Stimulated activated CD4-positive, alpha-beta T cell treated with anti-CD3 and anti-CD28 coated beads, TNF-alpha, amount 100 ng/mL, for 48 hours (primary cell): ENCODE measurements at places on chromosomes 7 and 10.

GRCh38 chr10:122939856-122940543 lies 14.0 kb downstream of the C10orf88 start:
- DNase-seq: no peak

- DNase-seq: no peak
These were observed 8.8 kb downstream of the DDC start for GRCh38 chr7:50556247-50556991.

DNA sequence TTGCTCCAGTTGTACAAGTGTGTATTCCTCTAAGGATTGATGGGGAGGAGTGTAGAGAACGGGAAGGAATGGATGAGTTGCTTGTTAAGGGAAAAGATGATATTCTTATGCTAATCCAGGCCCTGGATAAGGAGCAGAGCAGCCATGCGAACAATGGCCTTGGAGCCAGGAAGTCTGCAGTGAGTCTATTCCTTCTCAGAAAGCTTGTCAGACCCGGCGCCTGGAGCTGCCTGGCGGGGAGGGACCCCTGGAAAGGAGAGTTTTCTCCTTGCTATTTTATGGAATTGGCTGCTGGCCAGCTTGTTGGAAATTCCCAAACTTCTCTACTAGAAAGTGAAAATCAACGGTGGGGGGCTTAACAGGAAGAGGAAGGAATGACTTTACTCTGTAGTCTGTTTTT lies 89.1 kb downstream of the MMRN2 start:
- DNase-seq: no peak

- no peak for DNase-seq
These were observed 122.1 kb upstream of the TPK1 start for GRCh38 chr7:144957998-144958397.

DNA sequence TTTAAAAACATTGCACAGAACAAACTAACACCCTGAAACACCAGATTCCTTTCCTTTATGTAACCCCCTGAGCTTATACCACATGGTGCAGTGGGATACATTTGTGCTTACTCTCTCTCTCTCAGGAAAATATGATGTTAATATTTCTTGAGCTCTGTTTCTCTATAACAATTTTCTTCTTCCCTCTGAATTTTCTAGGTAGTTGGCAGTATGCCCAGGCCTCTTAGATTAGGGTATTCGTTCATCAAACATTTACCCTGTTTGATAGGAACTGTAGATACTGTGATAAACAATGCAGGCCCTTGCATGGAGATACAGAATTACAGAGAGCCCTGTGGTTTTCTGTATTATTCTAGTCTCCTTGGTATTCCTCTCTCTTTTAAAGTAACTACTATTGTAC lies 567.8 kb downstream of the IPMK start:
- DNase-seq: no peak

DNA sequence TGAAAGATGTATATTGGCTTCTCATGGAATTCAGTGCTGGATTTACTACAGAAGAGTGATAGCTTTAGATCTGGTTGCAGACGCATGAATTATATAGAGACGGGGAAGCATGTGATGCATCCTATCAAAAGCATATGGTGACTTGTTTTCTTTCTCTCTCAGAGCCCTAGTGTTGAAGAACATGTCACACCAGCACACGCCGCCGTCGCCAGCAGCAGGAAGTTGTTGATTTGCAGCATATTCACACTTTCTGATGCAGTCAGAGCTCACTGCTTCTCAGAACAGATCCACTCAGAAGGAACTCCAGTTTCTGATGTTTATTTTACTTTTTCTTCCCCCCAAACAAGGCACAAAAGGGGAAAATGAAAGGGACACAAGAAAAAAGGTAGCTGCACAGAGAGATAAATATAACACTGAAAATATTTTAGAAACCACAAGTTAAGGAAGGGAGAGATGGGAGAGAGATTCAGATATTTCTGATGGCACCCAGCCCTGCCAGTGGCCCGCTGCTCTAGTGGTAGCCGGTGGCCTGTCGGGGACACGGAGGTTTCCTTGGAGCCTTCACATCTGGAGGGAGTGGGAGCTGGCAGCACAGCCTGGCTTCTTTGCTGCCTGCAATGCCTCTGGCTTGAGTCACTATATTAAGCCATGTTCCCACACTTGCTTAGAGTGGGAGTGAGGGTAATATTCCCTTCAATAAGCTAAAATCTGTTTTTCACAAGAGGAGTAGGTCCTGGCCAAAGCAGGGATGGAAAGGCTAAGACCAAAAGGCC lies 123.2 kb downstream of the NRP1 start:
- DNase-seq: peak; percentile 13

GRCh38 chr7:98458090-98458875 lies 57.4 kb upstream of the BAIAP2L1 start:
- no peak for DNase-seq

DNA sequence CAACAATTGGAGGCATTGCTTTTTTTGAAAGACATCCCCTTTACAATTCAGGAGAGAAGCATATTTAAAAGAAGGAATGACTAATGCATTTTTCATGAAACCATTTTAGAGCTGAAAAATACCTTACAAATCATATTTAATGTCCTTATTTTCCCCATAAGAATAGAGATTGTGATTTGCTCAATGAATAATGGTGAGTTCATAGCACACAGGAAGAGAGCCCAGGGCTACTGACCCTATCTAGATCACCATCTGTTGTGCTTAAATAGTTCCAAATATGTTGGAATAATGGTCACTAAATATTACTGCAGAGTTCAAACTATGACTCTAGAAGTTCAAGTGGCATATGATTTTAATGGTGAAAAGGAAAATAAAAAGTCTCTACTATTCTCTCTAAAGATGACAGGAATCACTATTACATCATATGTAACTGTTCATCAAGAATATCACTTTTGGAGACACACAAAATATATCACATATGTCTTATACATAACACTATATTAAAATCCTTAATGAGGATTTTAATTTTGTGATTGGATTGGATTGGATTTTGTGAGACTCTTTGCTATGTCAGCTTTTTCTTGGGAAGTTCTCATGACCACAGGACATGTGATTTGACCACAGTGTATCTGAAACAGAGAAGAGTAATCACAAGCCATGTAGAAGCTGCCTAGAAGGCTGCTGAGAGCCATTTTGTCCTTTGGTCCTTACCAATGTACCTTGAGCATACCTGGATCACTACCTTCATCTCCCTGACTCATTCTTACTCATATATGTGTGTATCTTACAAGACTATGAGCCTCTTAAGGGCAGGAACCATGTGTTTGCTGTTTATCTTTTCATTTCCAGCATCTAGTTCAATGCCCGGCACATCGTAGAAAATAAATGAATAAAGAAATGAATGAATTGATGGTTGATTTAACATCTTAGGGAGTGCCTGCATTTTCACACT lies 26.4 kb downstream of the SLC16A9 start:
- DNase-seq: no peak

DNA sequence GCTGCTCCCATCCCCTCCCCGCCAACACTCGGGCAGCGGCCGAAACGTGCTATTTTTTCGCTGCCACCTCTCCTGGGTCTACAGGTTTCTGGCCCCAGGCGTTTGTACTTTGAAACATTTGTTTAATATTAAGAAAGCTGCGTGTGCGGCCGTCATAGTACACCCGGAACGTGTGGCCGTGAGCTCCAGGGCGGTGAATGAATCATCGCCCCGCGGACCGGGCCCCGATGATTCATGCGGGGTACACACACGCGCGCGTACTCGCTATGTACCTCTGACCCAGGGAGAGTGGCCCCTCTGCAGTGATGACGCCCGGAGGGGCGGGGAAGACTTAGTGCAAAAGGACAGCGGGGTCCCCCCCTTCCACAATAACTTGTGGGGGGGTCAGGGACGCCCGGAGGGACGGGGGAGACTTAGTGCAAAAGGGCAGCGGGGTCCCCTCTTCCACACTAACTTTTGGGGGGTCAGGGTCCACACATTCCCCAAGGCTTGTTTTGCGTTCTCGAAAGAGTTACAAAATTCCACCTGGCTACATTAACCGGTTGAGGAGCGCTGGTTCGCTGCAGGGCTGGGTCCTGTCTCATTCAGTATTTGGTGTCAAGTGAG lies 56.5 kb upstream of the PCGF5 start:
- DNase-seq: peak; percentile 41

GRCh38 chr10:11066520-11066919 lies 48.8 kb downstream of the CELF2 start:
- no peak for DNase-seq

DNA sequence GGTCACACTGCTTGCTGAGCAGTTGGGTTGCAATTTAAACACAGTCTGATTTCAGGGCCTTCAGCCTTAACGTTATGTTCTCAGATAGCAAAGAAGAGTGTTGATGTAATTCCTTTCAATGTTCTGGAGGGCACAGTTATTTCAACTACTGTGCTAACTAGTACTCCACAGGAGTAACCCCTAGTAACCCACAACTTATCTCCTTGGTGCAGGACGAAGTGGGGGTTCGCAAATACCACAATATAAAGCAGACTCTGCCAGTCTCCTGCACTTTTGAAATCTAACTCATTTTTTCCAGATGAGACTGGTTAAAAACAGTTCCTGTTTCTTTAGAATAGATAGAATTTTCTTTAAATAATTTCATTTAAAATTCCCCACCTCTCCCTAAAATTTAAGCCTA lies 47.1 kb upstream of the NCAPG2 start:
- DNase-seq: no peak

GRCh38 chr10:132836832-132837540 lies 51.0 kb upstream of the NKX6-2 start:
- no peak for DNase-seq

DNA sequence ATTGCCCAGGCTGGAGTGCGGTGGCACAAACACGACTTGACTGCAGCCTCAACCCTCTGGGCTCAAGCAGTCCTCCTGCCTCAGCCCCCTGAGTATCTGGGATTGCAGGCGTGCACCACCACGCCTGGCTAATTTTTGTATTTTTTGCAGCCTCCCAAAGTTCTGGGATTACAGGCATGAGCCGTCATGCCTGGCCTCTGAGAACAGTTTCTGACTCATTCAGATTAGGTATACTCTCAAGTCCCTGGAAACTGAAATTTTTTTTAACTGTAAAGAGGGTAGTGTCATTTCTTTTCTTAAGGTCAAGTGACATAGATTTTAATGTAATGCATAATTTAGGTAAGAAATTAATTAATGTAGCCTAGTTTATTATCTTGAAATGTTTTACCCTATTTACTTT lies 104.7 kb downstream of the SEPTIN7 start:
- no peak for DNase-seq

GRCh38 chr7:6251653-6252052 lies 20.8 kb downstream of the CYTH3 start:
- DNase-seq: no peak

- no peak for DNase-seq
These were observed 9.8 kb downstream of the LFNG start for GRCh38 chr7:2529161-2530070.

DNA sequence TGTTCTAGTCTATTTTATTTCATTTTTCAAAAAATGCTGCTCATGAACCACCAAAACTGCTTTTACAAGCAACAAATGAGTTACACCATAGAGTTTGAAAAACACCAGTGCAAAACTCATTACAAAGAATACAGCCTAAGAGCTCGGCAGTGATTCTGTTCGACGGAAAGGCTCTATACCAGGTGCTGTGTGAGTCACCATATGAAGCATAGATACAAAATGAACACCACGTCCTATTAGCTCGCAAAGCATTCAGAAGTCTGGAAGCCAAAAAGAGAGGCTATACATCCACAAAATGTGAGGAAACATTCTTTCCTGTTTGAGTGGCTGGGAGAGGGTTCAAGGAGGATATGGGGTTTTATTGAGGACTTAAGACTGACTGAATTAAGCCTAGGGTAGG lies 136.1 kb downstream of the ATE1 start:
- DNase-seq: no peak

DNA sequence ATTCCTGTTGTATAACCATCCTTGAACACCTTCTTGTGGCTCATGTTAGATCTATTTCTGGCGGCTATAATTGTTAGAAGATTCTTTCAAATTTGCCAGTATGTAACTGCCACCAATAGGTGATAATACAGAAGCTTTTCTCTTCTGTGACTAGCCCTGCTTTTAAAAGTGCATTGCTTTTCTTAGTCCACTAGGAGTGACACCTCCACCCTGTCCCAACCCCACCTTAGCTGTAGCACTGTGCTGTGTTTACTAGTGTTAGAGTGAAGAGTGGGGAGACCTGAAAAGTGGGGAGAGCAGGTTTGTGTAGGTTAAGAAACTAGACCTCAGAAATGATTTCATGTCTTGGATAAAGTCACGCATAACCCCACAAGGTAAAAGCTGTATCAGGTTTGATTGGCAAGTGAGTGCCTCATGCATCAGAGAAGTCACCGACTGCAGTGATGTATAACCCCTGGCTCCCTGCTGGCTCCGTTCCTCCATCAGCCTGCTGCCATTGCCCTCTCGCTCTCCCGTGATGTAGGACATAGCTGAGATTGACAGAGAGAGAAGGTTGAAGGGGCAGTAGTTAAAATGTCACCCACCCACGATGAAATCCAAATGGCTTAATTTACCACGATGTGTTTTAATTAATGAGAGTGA lies 12.5 kb downstream of the NPVF start:
- no peak for DNase-seq

DNA sequence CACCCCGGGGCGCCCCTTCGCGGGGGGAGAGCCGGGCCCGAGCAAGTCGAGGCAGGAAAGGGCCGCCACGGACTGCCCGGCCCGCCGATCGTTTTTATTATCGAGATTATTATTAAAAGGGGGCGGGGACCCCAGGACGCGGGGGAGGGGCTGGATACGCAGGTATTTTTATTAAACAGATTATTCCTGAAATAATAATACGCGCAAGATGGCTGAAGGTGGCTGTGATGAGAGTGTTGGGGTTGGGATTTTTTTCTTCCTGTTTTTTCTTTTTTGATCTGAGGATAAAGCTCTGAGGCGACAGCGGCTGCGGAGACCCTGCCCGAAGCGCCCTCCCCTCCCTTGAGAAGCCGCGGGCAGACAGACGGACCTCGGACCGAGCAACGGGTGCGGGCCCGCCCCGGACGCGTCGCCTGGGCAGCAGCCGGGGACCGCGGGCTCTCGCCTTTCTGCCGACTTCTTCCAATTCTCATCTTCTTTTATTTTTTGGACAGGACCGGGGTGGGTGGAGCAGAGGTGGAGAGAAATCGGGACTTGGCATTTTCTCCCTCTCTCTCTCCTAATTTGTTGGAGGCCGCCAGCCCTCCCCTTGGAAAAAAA lies 1.4 kb upstream of the TRIM8 start:
- no peak for DNase-seq

- DNase-seq: no peak
These were observed 265.0 kb upstream of the GLI3 start for GRCh38 chr7:42502022-42502421.

- no peak for DNase-seq
These were observed 25.4 kb downstream of the RPP38 start for GRCh38 chr10:15122477-15123030.

GRCh38 chr10:22767859-22768258 lies 53.5 kb upstream of the PIP4K2A start:
- DNase-seq: no peak
